ENCODE measurements at places on chromosomes 1 and 21.
A peak's percentile ranks its signal among the peaks of the same experiment; 100 is the strongest.

DNA sequence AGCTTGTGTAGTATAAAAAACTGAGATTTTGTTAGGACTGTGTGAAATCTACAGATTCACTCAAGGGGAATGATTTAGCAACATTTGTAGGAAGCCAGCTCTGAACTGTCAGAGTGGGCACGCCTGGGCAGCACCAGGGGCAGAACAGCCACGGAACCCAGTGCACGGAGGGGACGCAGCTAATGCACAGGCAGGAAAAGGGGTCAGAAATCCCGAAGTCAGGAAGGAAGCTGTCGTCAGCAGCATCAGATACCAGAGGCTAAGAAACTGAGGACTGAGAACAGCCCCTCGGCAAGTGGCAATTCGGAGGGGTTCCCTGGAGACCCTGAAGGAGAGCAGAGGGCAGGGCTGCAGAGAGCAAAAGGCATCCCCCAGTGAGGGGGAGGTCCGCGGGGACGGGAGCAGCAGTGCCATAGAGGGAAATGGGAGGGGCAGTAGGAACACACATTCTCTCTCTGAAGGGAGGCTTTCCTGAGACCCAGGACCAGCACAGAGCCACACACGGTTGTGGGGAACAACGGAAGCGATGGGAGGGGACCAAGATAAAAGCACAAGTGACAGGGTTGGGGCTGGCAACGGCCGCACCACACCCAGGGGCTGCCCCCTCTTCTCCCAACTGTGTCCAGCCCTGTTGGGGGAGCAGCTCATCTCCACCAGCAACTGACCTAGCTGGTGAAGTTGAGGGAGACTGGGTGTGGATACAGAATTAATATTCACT is 12.7 kb downstream of the UBE2J2 start:
- no peak for DNase-seq

DNA sequence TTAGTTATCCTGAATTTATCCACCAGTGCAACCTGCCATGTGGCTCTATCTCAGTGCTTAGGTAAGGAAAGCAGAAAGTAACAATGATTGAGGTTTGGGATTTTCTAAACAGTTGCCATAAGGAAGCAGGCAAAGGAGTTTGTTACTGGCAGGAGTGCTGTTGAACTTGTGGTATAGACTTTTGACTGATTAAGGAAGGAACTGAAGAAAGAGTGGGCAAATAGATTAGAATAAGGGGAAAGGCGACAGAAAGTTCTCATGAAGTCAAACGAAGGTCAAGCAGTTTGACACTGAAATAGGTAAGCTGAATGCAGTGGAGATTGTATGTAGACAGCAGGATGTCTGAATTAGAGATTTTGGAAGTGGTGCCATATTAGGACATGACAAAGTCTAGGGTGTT is 24.2 kb upstream of the CR2 start:
- no peak for DNase-seq

GRCh38 chr21:41692185-41692565 is 74.7 kb downstream of the RIPK4 start:
- DNase-seq = no peak

- no peak for DNase-seq
Observed at GRCh38 chr21:45177039-45177438, 102.7 kb downstream of the ADARB1 start.

DNA sequence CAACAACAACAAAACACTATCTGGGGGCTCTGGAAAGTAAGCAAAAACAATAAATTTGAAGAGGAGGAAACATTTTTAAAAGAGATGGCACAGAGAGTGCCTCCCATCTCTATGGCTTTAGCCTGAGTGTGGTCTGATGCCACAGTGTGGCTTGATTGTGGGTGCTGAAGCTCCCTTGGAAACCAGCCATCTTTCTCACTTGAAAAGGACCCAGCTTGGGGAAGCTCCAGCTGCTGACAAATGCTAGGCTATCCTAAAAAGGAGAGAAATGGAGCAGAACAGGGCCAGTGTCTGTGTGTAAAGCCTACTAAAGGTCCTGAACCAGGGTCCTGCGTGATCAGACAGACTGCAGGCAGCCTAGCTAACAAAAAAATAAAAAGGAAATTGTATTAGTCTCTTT is 642.0 kb upstream of the PTBP2 start:
- no peak for DNase-seq

- no peak for DNase-seq
Observed at GRCh38 chr21:25733859-25734653, 648 bp downstream of the ATP5PF start.

- no peak for DNase-seq
Observed at GRCh38 chr1:9758559-9759121, 65.1 kb downstream of the CLSTN1 start.

DNA sequence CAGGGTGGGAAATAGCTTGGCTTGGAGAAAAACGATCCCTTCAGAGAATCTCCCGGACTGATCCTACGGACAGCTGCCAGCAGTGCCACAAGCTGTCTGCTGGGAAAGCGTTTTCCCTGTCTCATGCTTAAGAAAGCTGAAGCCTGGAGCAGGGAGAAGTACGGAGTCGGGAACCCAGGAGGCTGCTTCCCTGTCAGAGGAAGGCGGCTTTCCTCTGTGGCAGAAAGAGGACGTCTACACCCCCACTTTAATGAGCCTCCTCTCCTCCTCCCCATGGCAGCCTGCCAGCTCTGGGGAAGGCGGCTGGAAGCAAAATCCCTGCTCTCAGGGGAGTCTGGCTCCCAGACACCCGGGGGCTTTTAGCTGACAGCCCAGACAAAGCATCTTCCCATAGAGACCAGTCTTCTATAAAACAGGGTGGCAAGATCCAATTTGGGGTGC is 7.3 kb downstream of the KIF21B start:
- no peak for DNase-seq

DNA sequence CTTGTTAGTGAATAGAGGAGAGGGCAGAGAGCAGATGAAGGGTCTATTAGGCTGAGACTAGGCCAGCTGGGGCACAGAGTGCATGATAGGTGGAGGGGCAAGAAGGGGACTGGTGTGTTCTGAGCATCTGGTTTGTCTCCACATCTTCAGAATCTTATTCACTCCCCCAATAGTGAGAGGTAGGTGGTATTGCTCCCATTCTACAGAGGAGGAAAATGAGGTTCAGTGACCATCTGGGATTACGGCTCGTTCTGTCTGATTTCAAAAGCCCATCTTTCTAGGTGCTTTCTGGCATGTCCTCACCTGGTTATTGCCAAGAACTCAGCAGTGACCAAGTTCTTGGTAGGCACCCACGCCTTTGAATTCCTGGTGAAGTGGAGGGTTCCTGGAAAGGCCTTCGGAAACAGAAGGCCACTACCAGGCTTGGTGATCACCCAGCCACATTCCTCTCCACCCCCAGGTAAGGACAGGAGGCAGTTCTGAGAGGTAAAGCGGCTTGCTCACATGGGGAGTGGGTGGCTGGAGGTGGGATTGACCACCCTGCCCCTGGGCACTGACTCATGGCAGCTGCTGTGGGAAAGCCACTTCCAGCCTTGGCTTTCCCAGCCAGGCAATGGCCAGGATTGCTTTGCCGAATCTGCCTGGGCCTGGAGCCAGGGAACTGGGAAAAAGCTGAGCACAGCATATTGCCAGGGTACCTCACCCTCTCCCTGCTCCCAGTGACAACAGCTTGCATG is 18.8 kb upstream of the CITED4 start:
- DNase-seq = no peak

- DNase-seq = no peak
Observed at GRCh38 chr21:46667741-46668380, 32.4 kb downstream of the PRMT2 start.

GRCh38 chr1:58089898-58090534 is 456.5 kb downstream of the OMA1 start:
- DNase-seq = no peak

DNA sequence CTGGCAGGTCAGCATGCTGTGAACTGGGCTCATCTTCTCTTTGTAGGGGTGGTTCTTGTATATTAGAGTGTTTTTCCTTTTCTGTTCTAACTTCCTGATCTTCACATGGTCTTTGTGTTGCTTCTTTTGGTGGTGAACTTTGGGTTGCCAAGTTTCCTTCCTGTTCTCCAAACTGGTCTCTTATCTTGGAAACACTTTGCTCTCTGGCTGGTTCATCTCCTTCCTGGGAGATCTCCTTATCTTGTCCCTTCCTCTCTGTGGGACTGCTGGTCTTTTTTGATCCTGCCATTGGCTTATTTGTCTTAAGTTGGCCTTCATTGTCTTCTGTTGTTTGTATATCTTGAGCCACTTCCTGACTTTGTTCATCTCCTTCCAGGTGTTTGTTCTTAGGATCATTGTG is 2.1 kb downstream of the TCHHL1 start:
- no peak for DNase-seq

DNA sequence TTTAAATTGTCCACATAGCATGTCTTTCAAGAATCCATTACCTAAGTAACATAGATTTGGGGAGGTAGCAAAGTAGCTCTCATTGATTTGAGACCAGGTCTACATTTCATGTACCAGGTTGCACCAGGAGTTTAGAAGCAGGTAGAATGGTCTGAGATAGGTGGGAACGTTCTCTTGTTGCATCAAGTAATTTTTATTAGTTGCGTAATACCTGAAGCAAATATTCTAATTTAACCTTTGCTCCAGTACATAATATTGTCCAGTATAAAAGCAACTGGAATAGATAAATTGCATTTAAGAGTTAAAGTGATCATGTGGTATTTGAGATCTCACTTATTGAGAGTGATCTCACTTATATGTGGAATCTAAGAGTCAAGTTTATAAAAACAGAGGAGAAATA is 597.1 kb upstream of the PRMT6 start:
- DNase-seq = no peak

- peak; percentile 2 for DNase-seq
Observed at GRCh38 chr1:96845464-96845863, 123.9 kb downstream of the PTBP2 start.

DNA sequence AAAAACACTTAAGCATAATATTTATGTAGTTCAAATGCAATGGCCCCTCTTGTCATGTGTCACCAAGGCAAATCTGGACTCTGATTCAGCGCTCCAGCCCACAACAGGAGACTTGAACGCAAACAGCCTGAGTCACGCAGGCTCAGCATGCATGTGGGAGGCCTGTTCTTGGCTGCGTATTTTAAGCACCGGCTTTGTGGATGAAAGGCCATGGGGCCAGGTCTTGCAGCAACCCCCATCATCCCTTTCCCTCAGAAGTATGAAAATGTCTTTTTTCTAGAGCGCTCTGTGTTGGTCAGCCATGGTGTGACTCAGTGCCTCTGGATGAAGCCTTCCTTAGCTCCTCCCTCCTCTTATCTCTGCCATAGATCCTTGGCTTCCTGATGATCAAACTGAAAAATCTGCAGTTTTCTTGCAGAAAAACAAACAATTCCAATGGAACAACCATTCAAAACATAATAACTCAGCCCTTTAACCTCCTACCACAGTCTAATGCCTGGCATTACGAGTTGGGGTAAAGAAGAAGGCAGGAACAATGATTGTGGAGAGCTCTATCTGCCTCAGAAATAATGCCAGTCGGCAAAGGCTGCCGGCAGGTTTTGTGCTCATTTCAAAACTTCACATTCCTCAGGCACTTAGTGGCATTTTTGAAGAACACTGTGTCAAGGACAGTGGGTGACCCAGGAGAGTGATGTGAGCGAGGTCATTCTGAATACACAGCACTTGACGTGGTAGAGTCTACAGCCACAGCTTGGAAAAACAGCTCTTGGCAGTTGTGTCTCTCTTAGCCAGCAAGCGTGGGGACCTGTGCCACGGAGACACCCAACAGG is 167.5 kb downstream of the CLIC6 start:
- DNase-seq = no peak

- no peak for DNase-seq
Observed at GRCh38 chr1:32798191-32798590, 19.0 kb downstream of the YARS1 start.

GRCh38 chr1:25932321-25932720 is 26.1 kb upstream of the STMN1 start:
- DNase-seq = no peak

GRCh38 chr1:40435876-40436275 is 14.4 kb upstream of the ZFP69B start:
- no peak for DNase-seq

GRCh38 chr1:10050611-10051010 is 17.9 kb downstream of the UBE4B start:
- no peak for DNase-seq

GRCh38 chr1:42118125-42118524 is 35.1 kb upstream of the GUCA2B start:
- DNase-seq = no peak

GRCh38 chr1:200445213-200445612 is 35.4 kb upstream of the ZNF281 start:
- no peak for DNase-seq

DNA sequence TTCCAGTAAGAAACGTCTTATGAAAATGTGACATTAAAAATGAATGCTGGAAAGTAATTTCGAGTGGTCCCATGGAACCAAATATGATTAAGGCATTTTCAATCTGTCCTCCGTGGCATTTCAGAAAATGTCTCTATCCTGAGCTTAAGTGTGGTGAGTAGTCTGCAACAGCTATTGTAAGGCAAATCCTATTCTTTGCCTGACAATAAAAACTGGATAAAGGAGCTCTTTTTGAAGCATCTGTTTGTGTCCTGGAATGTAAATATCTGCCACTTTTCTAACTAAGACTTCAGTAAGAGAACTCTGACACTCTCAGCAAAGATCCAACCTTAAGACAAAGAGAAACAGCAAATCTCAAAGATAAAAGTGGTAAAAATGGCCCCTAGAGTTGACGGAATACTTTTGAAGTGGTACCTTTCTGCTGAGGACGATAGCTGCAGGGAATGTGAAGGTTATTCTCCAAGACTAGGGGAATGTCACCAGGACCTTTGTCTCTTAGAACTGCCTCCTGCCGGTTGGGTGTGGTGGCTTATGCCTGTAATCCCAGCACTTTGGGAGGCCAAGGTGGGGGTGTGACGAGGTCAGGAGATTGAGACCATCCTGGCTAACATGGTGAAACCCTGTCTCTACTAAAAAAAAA is 486.7 kb upstream of the ZP4 start:
- DNase-seq = no peak

DNA sequence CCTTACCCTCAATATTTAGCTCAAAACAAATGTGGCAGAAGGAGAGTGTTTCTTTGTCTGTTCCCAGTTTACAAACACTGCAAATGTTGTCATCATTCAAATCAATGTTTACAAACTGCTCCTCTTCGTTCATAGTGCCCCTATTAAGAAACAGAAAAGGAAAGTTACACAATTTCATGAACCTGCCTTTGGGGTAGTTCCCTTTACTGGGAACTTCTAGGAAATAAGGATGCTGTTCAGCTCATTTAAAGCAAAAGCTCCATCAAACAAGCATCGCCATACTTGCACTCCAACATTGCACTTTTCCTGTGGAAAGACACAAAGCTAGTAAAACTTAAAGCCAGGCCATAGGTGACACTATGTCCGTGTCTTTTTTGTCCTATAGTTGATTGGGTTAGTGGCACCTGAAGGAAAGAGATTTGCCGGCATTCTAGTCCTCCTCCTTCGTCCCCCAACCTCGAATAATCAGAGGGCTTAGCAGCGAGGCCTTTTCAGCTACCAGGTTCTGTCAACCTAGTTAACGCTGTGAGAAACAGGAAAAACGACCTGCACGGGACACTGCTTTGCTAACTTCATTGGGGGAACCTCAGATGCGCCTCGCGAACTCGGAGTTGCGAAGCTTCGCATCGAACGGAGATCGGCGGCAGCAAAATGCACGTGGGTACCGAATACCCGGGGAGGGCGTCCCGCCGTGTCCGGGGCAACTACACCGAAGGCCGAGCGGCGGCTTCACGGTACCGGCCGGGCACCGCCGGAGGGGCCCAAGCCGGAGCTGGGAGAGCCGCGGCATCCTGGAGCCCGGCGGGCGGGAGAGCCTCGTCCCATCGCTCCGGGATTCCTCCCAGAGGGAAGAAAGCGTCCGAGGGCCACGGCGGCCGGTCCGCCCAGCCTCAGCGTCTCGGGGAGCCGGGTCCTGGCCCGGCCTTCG is 706 bp downstream of the C21orf91 start:
- DNase-seq = peak; percentile 43

- no peak for DNase-seq
Observed at GRCh38 chr21:32127081-32127480, 151.8 kb downstream of the MIS18A start.

- DNase-seq = no peak
Observed at GRCh38 chr21:42392731-42393442, 3.0 kb downstream of the TMPRSS3 start.
